HCT116 (cell line): ENCODE measurements at places on chromosomes 11 and 22. TPM values are rescaled to one million over a fixed set of nuclear protein-coding genes. Genes with fewer than 3 reads are reported as not detected.

ZBTB3 gene
- total RNA-seq = 11.3 TPM

TECTA gene
- 0.81 TPM for total RNA-seq

PKNOX2 gene
- 0.20 TPM for total RNA-seq

SNRPD3 gene
- 144 TPM for total RNA-seq

C11orf65 gene
- total RNA-seq = 1.3 TPM

PHF21B gene
- total RNA-seq = not detected

LRRN4CL gene
- 0.71 TPM for total RNA-seq

EML3 gene
- 124 TPM for total RNA-seq

CYP2D6 gene
- total RNA-seq = 1.9 TPM

- no peaks in the 10 kb centered on the region for H3K4me1 ChIP-seq
- no peak overlapping the region for H3K4me3 ChIP-seq
- H3K27ac ChIP-seq = no peak overlapping the region
- no peak for DNase-seq
- H3K27me3 ChIP-seq = no peaks in the 10 kb centered on the region
- H3K36me3 ChIP-seq = no peaks in the 10 kb centered on the region
Measured at GRCh38 chr22:43446037-43446803, 34.4 kb downstream of the MPPED1 start.

GRCh38 chr22:49447837-49448236, 379.8 kb downstream of the BRD1 start:
- H3K4me1 ChIP-seq = no peaks in the 10 kb centered on the region
- DNase-seq = no peak
- no peak overlapping the region for H3K4me3 ChIP-seq
- no peak overlapping the region for H3K27ac ChIP-seq
- H3K36me3 ChIP-seq = no peaks in the 10 kb centered on the region

DNA sequence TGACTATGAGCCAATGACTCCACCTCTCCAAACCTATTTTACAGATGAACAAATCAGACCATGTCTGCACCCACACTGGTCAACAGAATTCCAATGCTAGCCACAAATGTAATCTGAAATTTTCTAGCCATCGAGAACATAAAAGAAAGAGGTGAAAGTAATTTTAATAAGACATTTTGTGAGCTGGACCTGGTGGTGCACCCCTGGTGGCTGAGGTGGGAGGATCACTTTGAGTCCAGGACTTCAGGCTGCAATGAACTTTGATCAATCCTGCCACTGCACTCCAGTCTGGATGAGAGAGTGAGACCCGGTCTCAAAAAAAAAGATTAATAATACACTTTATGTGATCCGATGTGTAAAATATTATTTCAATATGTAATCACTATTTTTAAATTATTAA, 9.4 kb upstream of the RNF185 start:
- no peak overlapping the region for H3K4me3 ChIP-seq
- H3K27me3 ChIP-seq = no peaks in the 10 kb centered on the region

- H3K4me1 ChIP-seq = no peaks in the 10 kb centered on the region
- H3K27ac ChIP-seq = no peak overlapping the region
- H3K4me3 ChIP-seq = no peak overlapping the region
- H3K27me3 ChIP-seq = no peaks in the 10 kb centered on the region
Measured at GRCh38 chr11:111663820-111664219, 61.6 kb downstream of the SIK2 start.

GRCh38 chr11:57491371-57492061, 24.0 kb downstream of the SLC43A1 start:
- no peaks in the 10 kb centered on the region for H3K27me3 ChIP-seq
- no peak for DNase-seq
- peaks cover 5% of the 10 kb centered on the region; the same call in 1 of the 2 replicates for H3K4me1 ChIP-seq
- H3K27ac ChIP-seq = no peak overlapping the region
- H3K4me3 ChIP-seq = no peak overlapping the region

GRCh38 chr11:1193326-1194230, 29.3 kb upstream of the MUC5B start:
- H3K27me3 ChIP-seq = no peaks in the 10 kb centered on the region
- H3K27ac ChIP-seq = no peak overlapping the region
- no peaks in the 10 kb centered on the region for H3K4me1 ChIP-seq
- H3K36me3 ChIP-seq = no peaks in the 10 kb centered on the region
- H3K4me3 ChIP-seq = no peak overlapping the region

GRCh38 chr22:22352371-22352999, 107.9 kb downstream of the VPREB1 start:
- H3K27ac ChIP-seq = no peak overlapping the region
- H3K27me3 ChIP-seq = peaks cover 25% of the 10 kb centered on the region
- peaks cover 10% of the 10 kb centered on the region; the same call in 1 of the 2 replicates for H3K4me1 ChIP-seq
- no peak for DNase-seq
- no peak overlapping the region for H3K4me3 ChIP-seq

- H3K4me1 ChIP-seq = peaks cover 24% of the 10 kb centered on the region
- H3K27ac ChIP-seq = no peak overlapping the region
- no peak overlapping the region for H3K4me3 ChIP-seq
Measured at GRCh38 chr22:25054943-25055511, 102.5 kb downstream of the KIAA1671 start.
